ENCODE measurements at places on chromosomes 3 and 15.

DNA sequence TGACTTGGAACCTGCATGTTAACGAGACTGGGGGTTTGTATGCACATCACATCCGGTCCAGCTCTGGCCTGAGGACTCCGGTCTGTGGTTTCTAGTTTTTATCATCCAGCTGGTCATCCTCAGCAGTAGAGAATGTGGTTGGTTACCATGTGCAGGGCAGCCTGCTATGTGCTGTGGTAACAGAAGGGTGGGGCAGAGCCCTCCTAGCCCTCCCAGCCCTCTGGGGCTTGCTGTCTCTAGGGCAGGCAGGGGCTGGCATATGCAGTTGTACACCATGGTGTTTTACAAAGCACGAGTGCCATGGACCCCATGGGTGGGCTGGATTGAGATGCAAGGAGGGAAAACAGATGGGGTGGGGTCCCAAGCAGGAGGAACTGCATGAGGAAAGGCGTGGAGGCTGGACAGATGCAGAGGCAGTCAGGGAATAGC is 70.2 kb downstream of the APBA2 start:
- H3K36me3 ChIP-seq = no peaks in the 10 kb centered on the region
- H3K4me1 ChIP-seq = no peaks in the 10 kb centered on the region
- no peaks in the 10 kb centered on the region for H3K27me3 ChIP-seq
- H3K4me3 ChIP-seq = no peak overlapping the region
- no peak overlapping the region for H3K27ac ChIP-seq
- no peak for DNase-seq

- H3K4me1 ChIP-seq = no peaks in the 10 kb centered on the region
- no peak overlapping the region for H3K4me3 ChIP-seq
- H3K36me3 ChIP-seq = no peaks in the 10 kb centered on the region
These were observed 211.1 kb upstream of the GADL1 start for GRCh38 chr3:31105438-31106077.

GRCh38 chr15:78237146-78237545 is 2.8 kb upstream of the ACSBG1 start:
- no peak overlapping the region for H3K4me3 ChIP-seq
- H3K27ac ChIP-seq = no peak overlapping the region
- no peaks in the 10 kb centered on the region for H3K27me3 ChIP-seq
- DNase-seq = no peak

- no peak for DNase-seq
- H3K36me3 ChIP-seq = no peaks in the 10 kb centered on the region
- no peaks in the 10 kb centered on the region for H3K27me3 ChIP-seq
- H3K4me1 ChIP-seq = peaks cover 4% of the 10 kb centered on the region
These were observed 36.4 kb upstream of the GYG1 start for GRCh38 chr3:148954981-148955380.

DNA sequence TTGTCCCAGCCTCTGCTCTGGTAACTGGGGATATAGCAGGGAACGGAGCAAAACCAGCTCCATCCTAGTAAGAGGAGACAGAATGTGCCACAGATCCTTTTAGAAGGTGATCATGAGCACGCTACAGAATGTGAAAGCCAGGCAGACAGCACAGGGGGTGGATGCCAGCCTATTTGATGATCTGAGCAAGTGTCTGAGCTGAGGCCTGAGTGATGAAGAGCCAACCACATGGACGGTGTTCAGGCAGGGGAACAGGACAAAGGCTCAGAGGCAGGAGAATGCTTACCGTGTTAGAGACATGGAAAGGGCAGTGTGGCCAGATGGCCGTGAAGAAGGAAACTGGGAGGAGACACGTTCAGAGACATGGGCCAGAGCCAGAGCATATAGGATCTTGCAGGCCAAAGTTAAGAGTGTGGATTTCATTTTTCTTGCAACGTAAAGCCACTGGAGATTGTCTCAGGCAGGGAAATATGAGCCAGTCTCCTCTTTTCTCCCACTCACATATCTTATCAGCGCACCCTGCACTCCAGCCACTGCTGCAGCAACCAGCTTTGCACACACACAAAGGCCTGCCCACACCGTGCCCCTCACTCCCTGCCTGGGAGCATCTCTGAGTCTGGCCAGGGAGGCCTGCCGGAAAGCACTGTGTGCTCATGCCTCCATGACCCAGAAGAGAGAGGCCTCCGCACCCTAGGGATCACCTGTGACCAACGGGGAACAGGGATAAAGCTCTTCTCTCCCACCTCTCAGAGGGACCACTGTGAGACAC is 20.1 kb downstream of the RAB43 start:
- H3K27me3 ChIP-seq = no peaks in the 10 kb centered on the region
- H3K4me1 ChIP-seq = peaks cover 4% of the 10 kb centered on the region

DNA sequence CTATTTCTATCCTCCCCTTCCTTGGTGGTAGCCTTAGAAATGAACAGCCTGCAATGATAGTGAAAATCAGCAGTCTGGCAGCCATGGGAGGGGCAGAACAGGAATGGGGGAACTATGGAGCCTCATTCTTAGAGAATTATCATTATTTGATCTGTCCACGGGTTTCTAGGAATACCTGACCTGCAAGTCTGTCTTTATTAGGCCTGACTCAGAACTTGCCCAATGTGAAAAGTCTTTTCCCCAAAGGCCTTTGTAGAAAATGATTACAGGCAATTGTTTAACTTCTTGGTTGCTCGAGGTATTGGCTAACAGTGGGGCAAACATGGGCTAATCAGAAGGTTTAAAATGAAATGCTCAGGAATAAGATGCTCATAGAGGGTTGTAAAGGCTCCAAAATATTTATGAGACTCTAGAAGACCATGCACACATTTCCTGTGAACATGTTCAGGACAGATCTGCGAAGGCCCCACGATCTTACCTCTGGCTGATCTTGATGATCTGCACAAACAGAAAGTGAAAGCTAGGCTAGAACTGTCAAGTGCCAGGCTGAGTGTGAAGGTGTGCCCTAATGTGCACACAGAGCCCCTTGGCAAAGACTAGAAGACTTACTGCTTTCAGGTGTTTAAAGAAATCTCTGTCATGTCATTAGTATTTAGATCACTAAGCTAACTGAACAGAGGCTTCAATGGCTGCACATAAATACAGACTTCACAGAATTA is 39.6 kb upstream of the LAMP3 start:
- no peak overlapping the region for H3K27ac ChIP-seq
- no peak for DNase-seq
- H3K36me3 ChIP-seq = no peaks in the 10 kb centered on the region
- no peaks in the 10 kb centered on the region for H3K27me3 ChIP-seq
- H3K4me3 ChIP-seq = no peak overlapping the region

GRCh38 chr3:64728994-64729393 is 41.2 kb upstream of the ADAMTS9 start:
- H3K27ac ChIP-seq = no peak overlapping the region
- no peak overlapping the region for H3K4me3 ChIP-seq
- no peak for DNase-seq
- H3K4me1 ChIP-seq = no peaks in the 10 kb centered on the region
- no peaks in the 10 kb centered on the region for H3K36me3 ChIP-seq

- H3K4me1 ChIP-seq = peaks cover 20% of the 10 kb centered on the region
- no peak for DNase-seq
- no peaks in the 10 kb centered on the region for H3K27me3 ChIP-seq
These were observed 799 bp downstream of the VPS33B start for GRCh38 chr15:91021516-91022074.

- H3K4me1 ChIP-seq = no peaks in the 10 kb centered on the region
- H3K27me3 ChIP-seq = peaks cover 4% of the 10 kb centered on the region
- no peak overlapping the region for H3K4me3 ChIP-seq
These were observed 102.5 kb downstream of the SV2B start for GRCh38 chr15:91202510-91203102.

DNA sequence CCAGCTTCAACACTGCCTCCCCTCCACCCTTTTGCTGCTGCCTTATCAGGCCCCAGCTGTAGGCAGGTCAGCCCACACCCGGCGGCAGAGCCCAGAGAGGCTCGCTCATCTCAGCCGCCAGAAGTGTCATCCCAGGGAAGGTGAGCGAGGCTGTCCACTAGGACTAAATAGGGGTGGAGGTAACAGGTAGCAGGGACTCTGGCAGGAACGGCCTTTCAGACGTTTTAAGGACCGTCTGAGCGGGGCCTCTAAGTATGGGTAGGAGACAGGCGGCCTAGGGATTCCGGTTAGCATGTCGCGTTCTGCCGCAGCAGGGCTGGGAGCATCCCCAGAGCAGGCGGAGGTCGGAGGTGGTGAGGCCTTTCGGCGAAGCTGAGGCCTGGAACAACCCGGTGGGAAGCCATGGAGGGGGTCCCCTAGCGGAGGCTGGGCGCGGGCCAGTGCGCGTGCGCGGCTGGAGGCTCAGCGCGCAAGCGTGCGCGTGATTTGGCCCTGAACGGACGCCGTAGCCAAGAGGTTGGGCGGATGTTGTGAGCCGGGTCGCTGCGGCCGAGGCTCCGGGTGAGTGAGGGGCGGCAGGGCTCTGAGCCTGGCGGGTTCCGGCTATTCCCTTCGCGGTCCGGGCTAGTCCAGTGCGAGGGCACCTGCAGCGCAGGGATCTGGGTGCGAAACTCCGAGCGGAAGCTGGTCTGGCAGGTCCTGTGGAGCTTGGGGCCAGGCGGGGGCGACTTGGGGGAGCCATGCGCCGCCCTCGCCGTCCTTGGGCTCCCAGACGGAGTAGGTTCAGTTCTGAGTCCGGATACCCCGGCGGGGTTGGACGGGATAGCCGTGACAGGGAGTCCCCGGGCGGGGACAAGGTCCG is at the start of the genes MST1 and RNF123:
Gene MST1, minus strand, starts transcription at position 429 of the 862 bp plus-strand sequence. CDS start 783 bp downstream, outside the sequence.
Gene RNF123, plus strand, starts transcription at position 512 of the 862 bp plus-strand sequence. CDS start 1,609 bp downstream, outside the sequence.
- peaks cover 19% of the 10 kb centered on the region for H3K4me1 ChIP-seq
- H3K27me3 ChIP-seq = no peaks in the 10 kb centered on the region
- H3K27ac ChIP-seq = peak within 1 kb of the TSS; percentile 77
- H3K36me3 ChIP-seq = no peaks in the 10 kb centered on the region

GRCh38 chr3:74861211-74861610 is 246.8 kb upstream of the CNTN3 start:
- no peak overlapping the region for H3K4me3 ChIP-seq
- H3K4me1 ChIP-seq = no peaks in the 10 kb centered on the region
- no peak for DNase-seq
- no peaks in the 10 kb centered on the region for H3K27me3 ChIP-seq
- H3K36me3 ChIP-seq = no peaks in the 10 kb centered on the region

DNA sequence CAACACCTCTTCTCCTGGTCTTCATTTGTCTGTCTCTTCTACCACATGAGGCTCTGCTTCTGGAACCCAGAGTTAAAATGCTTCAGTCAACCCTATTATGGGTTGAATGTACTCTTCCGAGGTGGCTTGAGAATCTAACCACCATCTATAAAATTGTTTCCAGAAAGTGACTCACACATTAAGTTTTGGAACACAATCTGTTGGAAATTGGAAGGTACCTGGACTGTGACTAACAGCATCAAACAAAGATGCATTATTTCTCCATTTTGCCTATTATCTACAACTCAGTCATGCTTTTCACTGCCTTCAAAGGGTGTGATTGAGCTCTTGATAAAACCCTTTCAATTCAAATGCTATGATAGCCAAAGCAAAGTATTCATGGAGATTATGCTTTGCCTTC is 499.0 kb upstream of the SEMA6D start:
- no peaks in the 10 kb centered on the region for H3K27me3 ChIP-seq
- DNase-seq = no peak
- no peaks in the 10 kb centered on the region for H3K4me1 ChIP-seq
- H3K4me3 ChIP-seq = no peak overlapping the region

DNA sequence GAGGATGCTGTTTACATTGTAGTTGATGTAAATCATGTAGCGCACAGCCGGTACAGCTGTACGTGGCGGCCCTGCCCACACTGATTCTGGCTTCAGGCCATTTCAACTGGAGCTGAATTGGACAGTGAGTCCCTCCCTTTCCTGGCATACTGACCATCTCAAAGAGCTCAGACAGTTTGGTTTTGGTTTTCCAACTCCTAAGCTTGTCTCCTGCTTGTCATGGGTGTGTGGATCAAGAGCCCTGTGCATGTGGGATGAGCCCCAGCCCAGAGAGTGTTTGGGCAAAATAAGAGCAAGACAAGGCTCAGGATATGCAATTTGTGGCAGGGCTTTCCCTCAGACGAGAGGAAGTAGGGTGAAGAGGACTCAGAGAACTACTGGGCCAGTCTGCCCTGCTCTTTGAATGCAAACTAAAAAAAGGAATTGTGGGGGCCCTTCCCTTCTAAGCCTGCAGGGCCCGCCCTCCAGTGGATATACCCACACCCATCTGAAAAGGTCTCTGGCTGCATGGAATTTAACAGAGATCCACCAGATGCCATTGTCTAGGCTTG is 13.3 kb downstream of the ITGA11 start:
- H3K4me1 ChIP-seq = no peaks in the 10 kb centered on the region
- H3K27ac ChIP-seq = no peak overlapping the region
- H3K4me3 ChIP-seq = no peak overlapping the region
- H3K27me3 ChIP-seq = no peaks in the 10 kb centered on the region
- H3K36me3 ChIP-seq = no peaks in the 10 kb centered on the region
- DNase-seq = no peak

DNA sequence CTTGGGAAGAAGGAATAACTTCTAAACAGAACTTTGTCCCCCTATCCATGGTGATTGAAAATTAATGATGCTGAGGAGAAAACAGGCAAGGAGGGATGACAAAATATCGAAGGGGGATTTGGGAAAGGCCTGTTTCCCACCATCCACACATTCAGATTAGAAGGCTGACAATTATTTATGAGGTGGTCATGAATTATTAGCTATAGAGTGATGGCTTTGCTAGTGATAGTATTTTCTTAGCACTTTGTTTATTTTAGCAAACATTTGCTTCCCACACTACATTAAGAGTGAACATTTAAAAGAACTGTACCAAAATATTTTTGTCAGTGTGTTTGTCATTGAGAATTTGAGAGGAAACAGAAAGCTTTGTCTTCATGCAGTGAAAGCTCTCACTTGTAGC is 172.6 kb upstream of the PDZRN3 start:
- DNase-seq = no peak
- no peaks in the 10 kb centered on the region for H3K27me3 ChIP-seq
- H3K4me1 ChIP-seq = no peaks in the 10 kb centered on the region
- no peak overlapping the region for H3K4me3 ChIP-seq
- H3K36me3 ChIP-seq = no peaks in the 10 kb centered on the region

GRCh38 chr3:47283591-47284364 is 1.0 kb downstream of the KLHL18 start:
- peaks cover 23% of the 10 kb centered on the region for H3K4me1 ChIP-seq
- peak overlapping the region; percentile 96 for H3K27ac ChIP-seq
- peak overlapping the region; percentile 81 for H3K4me3 ChIP-seq
- no peak for DNase-seq
- H3K27me3 ChIP-seq = no peaks in the 10 kb centered on the region

GRCh38 chr3:18080198-18080689 is 337.8 kb upstream of the TBC1D5 start:
- H3K27ac ChIP-seq = no peak overlapping the region
- no peaks in the 10 kb centered on the region for H3K4me1 ChIP-seq
- no peak for DNase-seq
- H3K4me3 ChIP-seq = no peak overlapping the region
- no peaks in the 10 kb centered on the region for H3K36me3 ChIP-seq

DNA sequence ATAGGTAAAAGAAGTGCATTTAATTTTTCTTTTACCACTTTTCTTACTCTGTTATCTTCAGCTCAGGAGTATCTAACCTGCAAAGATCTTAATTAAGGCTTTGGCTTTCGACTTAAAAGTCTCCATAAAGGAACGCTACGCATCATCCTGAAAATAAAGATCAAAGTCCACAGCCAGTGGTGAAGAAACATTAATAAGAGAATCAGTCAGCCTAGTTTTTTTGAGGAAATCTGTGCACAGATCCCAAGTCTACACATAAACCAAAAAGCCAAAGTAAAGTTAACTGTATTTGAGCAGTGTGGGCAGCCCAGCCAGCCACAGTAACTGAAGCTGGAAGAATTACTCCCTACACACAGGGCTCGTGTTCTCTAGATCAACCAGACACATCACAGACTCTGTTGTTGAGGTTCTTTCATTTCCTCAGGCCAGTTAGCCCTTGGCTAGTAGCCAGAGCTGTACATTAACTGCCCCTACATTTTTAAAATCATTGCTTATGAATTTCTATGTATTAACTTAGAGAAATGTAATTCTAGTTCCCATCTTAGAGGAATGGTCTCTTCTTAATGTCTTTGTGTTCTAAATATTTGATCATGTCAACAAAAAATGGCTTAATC is 6.9 kb downstream of the LRRC2 start:
- no peak for DNase-seq
- no peaks in the 10 kb centered on the region for H3K36me3 ChIP-seq
- H3K4me3 ChIP-seq = peak overlapping the region; percentile 43
- no peak overlapping the region for H3K27ac ChIP-seq
- H3K4me1 ChIP-seq = no peaks in the 10 kb centered on the region
